ENCODE measurements at places on chromosomes 5 and 9. TPM values are rescaled to one million over a fixed set of nuclear protein-coding genes. Genes with fewer than 3 reads are reported as not detected.

DNA sequence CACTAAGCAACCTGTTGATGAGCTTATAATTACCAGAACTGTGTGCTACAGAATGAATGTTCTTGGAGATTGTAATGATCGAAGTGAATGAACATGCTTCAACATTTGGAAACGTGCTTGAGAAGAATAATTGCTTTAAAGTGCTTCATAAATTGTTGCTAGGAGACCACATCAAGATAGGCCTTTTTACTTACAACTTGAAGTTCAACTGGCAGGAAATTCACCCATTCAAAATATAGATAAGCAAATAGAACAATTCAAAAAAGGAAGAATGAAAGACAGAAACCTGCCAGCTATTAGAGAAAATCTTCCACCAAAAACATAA lies 38.0 kb upstream of the SLC44A1 start:
- no peak for DNase-seq

GRCh38 chr5:73111536-73111935 lies 8.8 kb upstream of the TMEM171 start:
- no peak for DNase-seq

TAF11L10 gene
- total RNA-seq: not detected

- no peak for DNase-seq
Observed at GRCh38 chr9:77910194-77910621, 121.4 kb downstream of the GNAQ start.

GRCh38 chr5:80905405-80905804 lies 54.8 kb upstream of the RASGRF2 start:
- peak; percentile 2 for DNase-seq

GRCh38 chr9:70119786-70120185 lies 76.1 kb downstream of the MAMDC2 start:
- DNase-seq: no peak

DNA sequence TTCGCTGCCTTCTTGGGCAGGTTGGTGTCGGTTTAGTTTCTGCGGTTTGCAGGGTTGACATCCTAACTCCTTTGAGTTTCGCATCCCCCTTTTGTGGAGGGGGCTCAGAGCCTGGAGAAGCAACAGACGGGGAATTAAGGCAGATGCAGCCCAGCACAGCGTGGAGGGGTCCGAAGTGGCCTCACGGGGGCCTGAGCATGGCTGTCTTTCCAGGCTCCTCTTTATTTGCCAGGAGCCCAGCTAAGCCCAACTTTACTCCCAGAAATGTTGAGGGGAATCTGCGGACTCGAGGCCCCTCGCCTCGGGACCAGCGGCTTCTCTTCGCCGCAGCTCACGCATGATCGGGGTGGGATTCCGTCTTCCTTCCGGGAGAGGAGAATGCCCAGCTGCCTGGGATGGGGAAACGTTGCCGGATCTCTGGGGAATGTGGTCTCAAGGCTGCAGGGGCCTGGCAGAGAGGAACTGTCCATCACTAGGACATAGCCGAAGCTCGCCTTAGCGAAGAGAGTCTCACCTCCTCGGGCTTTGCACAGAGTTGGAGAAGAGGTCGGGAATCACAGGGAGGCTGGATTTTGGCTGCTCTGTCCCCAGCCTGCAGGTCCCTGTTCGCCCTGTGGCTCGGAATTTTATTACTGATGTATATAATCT lies 1.3 kb downstream of the RAI14 start:
- DNase-seq: peak; percentile 56

GRIN1 gene
- 1.4 TPM for total RNA-seq

GRCh38 chr5:57368010-57368409 lies 114.6 kb downstream of the ACTBL2 start:
- DNase-seq: no peak

DNA sequence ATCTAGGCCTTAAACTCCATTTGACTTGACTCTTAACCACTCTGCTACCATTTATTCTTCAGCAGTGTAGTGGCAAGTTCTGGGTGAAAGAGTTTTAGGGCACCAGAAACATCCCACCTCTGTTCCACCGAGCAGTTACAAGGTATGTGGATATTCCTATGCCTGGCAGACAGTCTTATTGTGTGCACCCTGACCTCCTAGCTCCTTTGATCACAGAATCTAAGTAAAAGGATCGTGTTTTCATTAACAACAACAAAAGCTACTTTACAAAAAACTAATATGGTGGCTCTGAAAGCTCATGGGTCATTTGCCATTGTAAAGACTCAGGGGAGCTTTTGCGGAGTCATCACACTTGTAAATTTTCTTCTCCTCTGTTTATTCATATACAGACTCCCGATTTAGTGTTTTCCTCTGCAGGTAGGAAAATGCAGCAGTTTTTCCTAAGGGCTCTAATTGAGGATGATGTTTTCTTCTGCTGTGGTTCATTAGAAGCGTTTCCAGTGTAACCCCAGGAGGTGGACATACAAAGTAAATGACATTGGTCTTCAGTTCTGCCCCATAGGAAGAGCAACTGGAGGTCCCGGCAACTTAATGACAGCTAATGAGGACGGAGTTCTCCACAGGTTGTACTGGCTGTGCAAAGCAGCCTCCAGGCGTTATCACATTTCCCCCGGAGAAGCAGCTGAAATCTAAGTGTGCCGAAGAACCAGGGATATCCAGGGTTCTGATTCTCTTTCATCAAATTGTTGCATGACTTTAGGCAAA lies 78.2 kb downstream of the ATP10B start:
- no peak for DNase-seq

GRCh38 chr5:154287136-154287535 lies 96.6 kb downstream of the GALNT10 start:
- peak; percentile 87 for DNase-seq

SPINK13 gene
- not detected for total RNA-seq

TBCA gene
- 310 TPM for total RNA-seq

DNA sequence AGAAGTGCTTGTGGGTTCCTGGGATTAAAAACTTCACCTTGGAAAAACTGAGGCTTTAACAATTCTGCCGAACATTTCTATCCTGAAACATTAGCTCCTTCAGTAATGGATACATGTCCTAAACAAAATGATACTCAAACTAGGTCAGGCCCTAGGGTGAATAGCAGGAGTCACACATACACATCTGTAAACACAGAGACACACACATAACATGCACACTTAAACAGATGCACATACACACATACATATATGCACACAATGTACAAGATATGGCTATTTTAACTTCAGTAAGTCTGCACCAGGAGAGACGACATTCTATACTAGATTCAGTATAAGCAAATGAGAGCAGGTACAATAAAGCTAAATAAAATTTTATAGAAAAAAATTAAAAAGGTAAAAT lies 124.4 kb downstream of the DCP2 start:
- no peak for DNase-seq

GRCh38 chr9:128323791-128324190 lies 1.2 kb downstream of the COQ4 start:
- no peak for DNase-seq
